ENCODE measurements at places on chromosomes 12 and 14.

DNA sequence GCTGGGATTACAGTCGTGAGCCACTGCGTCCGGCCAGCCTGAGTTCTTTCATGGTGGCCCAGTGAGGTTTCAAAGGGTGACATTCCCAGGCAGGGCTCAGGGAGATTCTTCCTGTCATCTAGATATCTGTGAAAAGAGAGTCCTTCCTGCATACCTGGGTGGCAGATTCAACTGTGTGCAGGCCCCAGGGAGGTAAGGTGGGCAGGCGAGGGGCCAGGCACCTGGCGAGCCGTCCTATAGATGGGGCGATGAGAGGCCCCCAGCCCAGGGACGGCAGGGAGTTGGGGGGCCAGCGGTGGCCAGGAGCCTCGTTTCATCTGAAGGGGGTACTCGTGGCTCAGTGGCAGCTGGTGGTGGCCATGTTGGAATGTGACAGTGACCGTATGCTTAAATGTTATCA, 7.1 kb upstream of the EP400 start:
- H3K27me3 ChIP-seq = no peaks in the 10 kb centered on the region
- no peaks in the 10 kb centered on the region for H3K4me1 ChIP-seq
- H3K36me3 ChIP-seq = peaks cover 9% of the 10 kb centered on the region
- H3K4me3 ChIP-seq = no peak overlapping the region

DNA sequence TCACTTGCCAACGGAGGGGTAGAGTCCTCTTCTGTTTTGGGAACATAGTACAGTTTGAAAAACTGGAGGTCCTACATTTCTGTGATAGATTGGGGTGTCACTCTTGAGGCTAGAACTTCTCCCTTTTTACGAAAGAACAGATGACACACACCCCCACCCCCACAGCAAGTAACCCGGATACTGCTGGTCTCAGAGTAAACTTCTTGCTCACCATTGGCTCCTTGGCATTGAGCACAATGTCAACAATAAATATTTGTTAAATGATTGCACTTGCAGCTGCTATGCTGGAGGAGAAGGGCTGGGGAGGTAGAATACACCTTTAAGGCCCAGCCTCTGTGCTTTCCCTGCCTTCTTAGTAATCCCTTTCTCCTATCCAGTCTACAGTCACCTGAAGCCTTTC, 149.8 kb downstream of the TGFB3 start:
- DNase-seq = no peak
- H3K27ac ChIP-seq = no peak overlapping the region
- peaks cover 10% of the 10 kb centered on the region for H3K4me1 ChIP-seq
- no peak overlapping the region for H3K4me3 ChIP-seq

GRCh38 chr12:7542813-7543212, 39.2 kb upstream of the CD163 start:
- no peaks in the 10 kb centered on the region for H3K4me1 ChIP-seq
- no peaks in the 10 kb centered on the region for H3K27me3 ChIP-seq
- no peaks in the 10 kb centered on the region for H3K36me3 ChIP-seq

DNA sequence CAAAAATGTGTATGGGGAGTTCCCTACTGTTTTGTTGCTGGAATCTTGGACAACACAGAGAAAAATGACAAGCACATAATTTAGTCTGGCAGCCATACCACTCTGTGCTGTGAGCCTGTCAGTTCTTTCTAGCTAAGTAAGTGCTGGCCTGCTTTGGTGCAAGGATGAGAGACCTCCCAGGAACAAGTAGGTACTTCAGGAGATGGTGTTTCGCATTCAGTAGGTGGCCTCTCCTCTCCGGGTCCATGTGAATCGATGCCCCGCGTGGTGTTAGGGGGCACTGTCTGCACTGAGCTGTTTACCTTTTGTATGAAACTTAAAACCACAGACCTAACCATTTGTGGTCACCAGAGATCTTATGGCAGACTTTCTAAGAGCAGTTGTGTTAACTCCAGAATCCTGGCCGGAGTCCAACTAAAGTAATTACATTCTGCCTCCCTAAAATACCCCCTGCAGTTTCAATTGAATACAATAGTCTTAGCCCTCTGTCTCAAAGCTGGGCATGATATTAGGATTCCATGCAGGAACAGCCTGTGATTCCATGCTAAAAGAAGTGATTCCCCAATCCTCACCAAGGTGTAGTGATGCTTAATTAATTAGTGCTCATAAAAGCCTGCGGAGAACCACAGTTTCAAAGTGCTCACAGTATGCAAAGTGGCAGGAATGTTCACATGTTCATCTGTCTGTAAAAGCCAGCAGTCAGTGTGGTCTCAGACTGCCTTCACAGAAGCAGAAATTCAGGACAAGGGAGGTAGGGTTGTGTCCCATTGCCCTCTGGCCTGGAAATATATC, 64.2 kb downstream of the LLPH start:
- no peak overlapping the region for H3K4me3 ChIP-seq
- H3K27ac ChIP-seq = no peak overlapping the region
- peak; percentile 7 for DNase-seq
- no peaks in the 10 kb centered on the region for H3K36me3 ChIP-seq
- H3K27me3 ChIP-seq = no peaks in the 10 kb centered on the region
- H3K4me1 ChIP-seq = no peaks in the 10 kb centered on the region
